Spleen (tissue), 13 donors: ENCODE measurements at places on chromosomes 13 and 19. TPM values are rescaled to one million over a fixed set of nuclear protein-coding genes. Genes with fewer than 3 reads are reported as not detected.
A peak's percentile ranks its signal among the peaks of the same experiment; 100 is the strongest.

DNA sequence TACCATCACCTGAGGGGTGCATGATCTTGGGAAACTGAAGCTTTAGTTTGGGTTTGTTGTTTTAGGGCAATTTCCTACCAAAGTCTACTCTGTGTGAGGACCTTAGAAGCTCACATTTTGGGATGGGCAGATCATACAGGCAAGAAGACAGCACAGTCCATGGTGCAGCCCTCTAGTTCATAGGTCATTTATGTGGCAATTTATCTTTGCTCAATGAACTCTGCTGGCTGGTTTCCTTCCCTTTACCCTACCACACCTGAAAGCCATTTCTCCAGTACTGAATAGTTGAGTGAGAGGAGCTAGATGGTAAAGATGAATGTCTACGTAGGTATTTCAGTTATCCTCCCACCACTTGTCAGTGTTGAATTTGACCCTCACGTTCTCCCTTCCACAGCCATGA is 87.5 kb upstream of the KLF12 start:
- no peak for DNase-seq

DNA sequence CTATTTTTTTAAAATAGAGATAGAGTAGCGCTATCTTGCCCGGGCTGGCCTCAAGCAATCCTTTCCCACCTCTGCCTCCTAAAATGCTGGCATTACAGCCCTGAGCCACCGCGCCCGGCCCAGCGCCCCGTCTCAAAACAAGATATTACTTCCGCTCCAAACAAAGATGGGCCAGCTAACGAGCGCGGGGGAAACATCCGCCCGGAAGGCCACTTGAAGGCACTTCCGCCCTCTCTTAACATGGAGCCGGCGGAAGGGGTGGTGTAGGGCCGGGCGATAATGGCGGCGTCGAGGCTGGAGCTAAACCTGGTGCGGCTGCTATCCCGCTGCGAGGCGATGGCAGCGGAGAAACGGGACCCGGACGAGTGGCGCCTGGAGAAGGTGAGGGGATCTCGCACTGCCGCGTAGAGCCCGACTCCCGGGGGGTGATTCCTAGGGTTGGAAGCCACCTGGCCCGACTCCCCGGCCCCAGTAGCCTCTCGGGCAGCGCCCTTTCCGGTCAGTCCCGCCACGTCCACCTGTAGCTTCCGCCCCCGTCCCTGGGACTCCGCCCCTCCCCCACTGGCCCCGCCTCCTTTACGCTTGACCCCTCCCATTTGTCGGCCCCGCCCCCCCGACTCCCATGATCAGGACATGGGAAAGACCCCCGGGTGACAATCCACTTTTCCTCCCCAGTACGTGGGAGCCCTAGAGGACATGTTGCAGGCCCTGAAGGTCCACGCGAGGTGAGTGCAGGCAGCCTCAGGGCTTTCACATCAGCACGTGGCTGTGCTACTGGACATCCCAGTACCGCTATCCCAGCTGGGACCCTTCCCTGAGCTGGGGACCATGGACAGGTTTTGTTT is at the start of gene USE1:
TSS of gene USE1 (plus strand) at position 231 of the 845 bp plus-strand sequence. CDS start at position 280, 49 bp downstream.
- peak; percentile 97 for DNase-seq

GRCh38 chr19:18634612-18635297 is 2.1 kb upstream of the KLHL26 start:
- DNase-seq, result no peak

GRCh38 chr13:111158136-111158805 is 43.2 kb downstream of the ARHGEF7 start:
- DNase-seq, result no peak

- no peak for DNase-seq
Observed at GRCh38 chr13:91247768-91248167, 99.7 kb upstream of the MIR17HG start.

GRCh38 chr13:111539252-111539651 is 218.8 kb downstream of the TEX29 start:
- peak; percentile 40 for DNase-seq

DNA sequence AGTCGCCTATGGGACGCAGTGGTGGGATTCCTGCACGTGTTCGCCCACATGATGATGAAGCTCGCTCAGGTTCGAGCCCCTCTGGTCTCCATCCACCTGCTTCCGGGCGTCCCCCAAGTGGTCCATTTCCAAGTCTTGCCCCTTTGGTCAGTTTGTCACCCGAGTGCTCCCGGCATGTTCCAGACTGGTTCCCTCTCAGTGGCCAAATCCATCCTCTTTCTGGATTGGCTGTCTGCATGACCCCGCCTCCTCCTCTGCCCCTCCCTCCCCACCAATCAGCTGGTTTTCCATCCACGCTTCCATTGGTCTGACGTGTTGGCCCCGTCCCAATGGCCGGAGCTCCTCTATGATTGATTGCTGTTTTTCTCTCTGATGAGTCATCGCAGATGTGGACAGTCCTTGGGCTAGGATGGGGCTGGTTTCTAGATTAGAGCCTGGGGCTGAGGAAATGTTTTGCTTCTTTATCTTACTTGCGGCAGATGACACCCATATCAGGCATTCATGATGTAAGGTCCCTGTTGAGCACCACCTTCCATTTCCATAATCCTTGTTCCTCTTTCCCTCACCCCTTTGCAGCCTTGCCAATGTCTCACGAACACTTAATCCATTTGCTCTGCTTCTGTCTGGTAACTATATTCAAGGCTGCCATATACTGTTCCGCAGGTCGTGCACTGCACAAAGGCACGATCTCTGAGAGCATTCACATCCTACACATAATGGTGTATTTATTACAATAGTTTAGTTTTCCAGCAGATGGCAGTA is 73.8 kb downstream of the MAP4K1 start:
- DNase-seq, result no peak

- DNase-seq, result no peak
Observed at GRCh38 chr19:5251096-5252065, 89.2 kb downstream of the PTPRS start.

DNA sequence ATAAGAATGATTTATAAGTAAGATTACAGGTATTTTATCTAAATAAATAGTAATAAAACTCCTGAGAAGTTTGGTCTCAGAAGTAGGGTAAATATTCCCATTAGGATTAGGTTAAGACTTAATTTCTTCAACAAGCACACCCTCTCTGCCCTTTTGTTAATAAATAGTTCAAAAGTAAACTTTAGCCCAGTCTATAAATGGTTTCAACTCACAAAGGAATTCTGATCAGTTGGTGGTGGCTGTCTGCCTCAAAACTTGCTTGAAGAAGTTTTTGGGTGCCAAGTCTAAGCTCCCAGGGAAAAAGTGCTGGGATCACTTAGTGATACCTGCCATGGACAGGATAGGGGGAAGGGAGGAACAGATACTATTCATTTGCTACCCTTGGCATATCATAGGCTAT is 22.9 kb downstream of the MBNL2 start:
- DNase-seq, result no peak

DNA sequence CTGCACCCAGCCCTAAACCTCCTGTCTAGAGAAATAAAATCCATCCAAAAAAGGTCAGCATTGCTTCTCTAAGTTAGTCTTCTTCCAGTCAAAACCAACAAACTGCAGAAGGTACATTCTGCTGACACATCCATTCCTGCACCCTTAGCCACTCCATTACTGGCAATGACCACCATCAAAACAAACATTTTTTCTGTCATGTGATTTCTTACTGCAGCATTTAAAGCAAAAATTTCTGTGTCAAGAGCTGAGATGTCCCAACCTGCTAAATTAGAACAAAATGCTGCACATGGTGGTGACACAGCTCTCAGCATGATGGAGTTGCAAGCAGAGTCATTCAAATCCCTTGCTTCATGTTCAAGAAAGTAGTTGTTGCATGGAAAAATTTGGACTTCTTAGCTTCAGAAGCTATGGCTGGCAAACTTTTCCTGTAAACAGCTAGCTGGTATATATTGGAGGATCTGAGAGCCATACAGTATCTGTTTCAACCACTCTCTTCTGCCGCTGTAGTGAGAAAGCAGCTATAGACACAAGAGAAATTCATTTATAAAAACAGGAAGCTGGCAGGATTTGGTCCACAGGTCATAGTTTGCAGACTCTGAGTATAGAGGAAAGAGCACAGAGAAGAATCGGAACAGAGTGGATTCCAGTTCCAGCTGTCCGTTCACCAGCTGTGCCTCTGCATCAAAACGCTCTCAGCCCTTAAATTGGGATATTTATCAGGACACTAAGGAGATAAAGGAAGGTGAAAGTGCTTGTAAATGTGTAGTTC is 17.4 kb downstream of the RUBCNL start:
- no peak for DNase-seq

DNA sequence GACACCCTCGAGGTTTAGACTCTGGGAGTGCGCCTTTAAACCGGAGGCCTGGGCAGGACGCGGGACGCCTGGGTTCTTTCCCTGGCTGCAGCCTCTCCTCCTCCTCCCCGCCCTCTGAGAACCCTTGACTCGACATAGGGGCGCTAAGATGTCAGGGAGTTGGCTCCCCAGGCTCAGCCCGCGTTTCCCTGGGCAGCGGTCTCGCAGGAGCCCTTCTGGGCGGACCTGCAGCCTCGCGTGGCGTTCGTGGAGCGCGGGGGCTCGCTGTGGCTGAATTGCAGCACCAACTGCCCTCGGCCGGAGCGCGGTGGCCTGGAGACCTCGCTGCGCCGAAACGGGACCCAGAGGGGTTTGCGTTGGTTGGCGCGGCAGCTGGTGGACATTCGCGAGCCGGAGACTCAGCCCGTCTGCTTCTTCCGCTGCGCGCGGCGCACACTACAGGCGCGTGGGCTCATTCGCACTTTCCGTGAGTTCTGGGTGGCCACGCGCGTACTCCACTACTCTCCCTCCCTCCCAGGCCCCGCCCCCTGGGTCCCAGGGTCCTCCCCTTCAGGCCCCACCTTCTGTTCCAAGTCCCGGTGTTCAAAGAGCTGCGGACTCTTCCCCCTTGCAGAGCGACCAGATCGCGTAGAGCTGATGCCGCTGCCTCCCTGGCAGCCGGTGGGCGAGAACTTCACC is 1.3 kb downstream of the ICAM5 start:
- DNase-seq, result peak; percentile 88

SHD gene
- not detected for total RNA-seq

ING1 gene
- total RNA-seq, result 32.4 TPM

RGCC gene
- total RNA-seq, result 33.6 TPM
